ENCODE measurements at places on chromosomes 3 and 15.

DNA sequence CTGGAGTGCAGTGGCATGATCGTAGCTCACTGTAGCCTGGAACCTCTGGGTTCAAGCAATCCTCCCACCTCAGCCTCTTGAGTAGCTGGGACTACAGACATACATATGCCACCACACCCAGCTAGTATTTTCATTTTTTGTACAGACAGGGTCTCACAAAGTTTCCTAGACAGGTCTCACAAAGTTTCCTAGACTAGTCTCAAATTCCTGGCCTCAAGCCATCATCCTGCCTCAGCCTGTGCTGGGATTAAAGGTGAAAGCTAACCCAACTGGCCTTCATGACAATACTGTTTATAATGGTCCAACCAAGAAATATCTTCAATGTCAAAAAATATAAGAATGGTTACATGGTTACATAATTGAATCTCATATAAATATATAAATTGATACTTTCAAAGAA lies 24.0 kb downstream of the GPR176 start:
- DNase-seq, result no peak

DNA sequence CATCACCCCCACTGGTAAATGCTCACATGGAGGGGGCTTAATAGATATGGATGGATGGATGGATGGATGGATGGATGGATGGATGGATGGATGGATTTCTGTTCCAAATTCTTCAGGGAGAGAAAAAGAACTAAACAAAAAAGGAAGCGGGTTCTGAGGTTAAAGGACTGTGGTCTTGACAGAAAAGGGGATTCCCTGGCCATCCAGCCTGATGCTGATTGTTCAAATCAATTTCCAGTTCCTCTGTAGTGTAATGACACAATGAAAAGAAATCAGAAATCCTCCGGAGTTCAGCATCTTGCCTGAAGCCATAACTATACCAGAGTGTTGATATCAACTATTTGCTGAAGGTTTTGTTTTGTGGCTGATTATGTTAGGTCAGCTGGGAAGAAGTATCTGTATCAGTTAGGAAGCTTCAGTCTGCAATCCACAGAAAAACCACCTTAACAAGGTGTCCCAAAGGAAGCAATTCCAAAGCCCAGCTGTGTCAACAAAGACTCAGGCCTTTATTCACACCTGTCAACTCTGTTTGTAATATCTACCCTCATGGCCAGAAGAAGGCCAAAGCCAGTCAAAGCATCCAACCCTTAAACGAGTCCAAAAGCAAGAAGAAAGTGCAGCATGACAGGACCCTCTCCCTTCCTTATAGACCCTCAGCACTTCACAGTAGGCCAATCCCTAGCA lies 24.5 kb upstream of the RASA2 start:
- DNase-seq, result no peak

GRCh38 chr3:161366094-161366493 lies 5.2 kb downstream of the SPTSSB start:
- DNase-seq, result no peak

GRCh38 chr15:66780973-66781718 lies 79.1 kb downstream of the SMAD6 start:
- no peak for DNase-seq

- no peak for DNase-seq
Measured at GRCh38 chr15:70376929-70377691, 279.4 kb upstream of the TLE3 start.

DNA sequence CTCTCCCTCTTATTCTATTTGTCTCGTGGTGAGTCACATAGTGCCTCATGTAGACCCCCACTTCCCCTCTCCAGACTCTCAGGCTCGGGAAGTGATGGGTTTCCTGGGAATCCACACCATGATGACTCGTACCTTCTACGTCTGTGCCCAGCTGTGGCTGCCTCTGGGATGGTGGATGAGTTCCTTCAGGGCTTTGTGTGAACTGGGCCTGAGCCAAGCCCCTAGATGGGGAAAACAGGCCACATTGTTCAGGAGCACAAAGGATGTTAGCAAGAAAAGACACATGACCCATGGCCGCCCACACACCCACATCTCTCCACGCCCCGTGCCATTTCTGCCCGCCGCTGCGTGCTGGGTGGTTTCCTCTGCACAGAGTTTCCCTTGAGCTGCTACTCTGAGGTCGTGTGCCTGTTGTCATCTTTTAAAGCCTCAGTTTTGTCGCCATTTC lies 10.5 kb downstream of the ISG20 start:
- no peak for DNase-seq

DNA sequence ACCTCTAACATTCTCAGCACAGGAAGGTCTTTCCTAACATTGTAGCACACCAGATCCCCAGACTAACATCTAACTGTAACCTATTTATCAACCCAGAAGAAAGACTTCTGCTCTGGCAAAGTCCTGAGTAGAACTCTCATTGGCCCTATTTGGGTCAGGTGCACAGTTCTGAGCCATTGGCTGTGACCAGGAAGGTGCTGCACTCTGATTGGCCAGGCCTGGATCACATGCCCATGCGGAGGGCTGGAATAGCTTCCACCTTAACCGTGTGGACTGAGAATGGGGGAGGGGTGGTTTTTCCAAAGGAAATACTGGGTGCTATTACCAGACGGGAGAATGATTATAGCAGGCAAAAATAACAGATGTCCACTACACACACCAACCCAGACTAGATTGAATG lies 11.5 kb downstream of the FEZF2 start:
- no peak for DNase-seq

- no peak for DNase-seq
Measured at GRCh38 chr3:8450618-8451017, 51.0 kb upstream of the LMCD1 start.
